LHCN-M2 (cell line): ENCODE measurements at places on chromosomes 4 and X. TPM values are rescaled to one million over a fixed set of nuclear protein-coding genes. Genes with fewer than 3 reads are reported as not detected.

PNMA6F gene
- not detected in 2 replicates for total RNA-seq

GAGE13 gene
- not detected in 2 replicates for total RNA-seq

FAM241A gene
- 1.2 and 1.5 TPM in 2 replicates for total RNA-seq

DNA sequence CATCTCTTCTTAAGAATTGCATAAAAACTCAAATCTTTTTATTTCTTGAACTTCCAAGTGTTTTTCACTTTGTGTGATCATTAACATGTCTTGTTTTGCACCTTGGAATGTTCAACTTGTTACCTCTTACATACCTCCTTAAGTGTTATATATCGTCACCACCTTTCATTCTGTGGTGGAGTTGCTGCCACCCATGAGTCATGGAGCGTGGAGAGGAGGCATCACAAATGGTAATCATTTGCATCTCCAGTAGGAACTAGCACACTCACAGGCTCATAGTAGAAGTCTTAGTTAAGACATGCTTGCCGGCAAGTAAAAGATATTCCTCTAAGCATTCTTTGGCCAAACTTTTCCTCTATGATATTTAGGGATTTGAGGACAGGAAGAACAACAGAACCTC, 67.0 kb upstream of the VCX start:
- DNase-seq = no peak

DNA sequence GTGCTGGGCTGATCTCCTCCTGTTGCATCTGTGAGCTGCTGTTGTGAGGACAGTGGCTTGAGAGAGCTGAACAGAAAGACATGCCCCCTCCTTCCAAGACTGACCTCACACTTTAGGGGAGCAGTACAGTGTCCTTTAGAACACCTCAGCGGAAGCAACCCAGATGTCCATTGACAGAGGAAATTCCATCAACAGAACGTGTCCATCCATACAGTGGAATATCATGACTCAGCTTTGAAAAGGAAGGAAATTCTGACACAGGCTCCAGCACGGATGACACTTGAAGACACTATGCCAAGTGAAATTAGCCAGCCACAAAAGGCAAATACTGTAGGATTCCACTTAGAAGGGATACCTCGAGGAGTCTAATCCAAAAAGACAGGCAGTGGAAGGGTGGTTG, 103.5 kb downstream of the GPR143 start:
- DNase-seq = no peak

GRCh38 chr4:8578717-8579116, 1.5 kb upstream of the GPR78 start:
- DNase-seq = no peak

DNA sequence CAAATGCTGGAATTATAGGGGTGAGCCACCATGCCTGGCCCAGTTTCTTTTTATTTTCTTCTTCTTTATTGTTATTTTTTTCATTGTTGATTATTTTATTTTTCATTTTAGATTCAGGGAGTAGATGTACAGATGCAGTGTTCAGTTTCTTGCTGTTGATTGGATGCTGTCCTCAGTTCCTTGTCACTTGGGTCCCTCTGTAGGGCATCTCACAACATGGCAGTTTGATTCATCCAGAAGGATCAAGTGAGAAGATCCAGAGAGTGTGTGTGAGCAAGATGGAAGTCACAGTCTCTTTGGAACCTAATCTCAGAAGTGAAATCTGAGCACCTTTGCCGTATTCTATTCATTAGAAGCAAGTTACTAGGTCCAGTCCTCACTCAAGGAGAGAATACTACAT, 20.9 kb downstream of the HMGB3 start:
- DNase-seq = no peak

DNA sequence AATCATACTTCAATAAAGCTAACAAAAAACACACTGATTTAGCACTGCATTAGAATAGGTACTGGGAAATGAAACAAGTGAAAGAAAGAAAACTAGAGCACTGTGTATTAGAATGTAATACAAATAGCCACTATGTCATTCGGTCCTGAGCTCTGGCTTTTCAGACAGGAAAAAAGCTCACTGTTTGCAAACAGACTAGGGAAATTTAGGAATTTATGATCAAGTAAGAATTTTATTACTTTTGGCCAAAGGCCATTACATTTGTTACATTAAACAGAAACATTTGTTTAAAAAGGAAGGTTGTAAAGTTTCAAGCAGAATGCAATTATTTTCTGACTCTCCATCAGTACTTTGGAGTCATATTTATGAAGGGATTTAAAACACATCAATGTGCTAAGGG, 68.7 kb downstream of the KLHL8 start:
- DNase-seq = no peak

DNA sequence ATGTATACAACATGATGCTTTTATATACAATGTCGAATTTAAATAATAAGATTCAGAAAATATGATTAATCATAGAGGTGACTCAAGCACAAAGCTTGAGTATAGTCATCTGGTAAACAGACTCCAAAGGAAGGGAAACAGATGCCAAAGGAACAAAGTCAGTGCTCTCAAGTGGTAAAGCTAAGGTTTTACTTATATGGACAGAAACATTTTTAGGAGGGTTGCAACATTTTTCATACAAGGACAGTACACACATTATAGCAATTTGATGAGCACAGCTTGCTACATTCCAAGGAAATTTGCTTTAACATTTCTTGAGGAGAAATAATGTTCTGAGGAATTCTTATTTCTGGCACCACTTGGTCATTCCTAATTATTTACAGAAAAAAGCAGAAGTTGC, 333.4 kb upstream of the AADAT start:
- peak; percentile 13 for DNase-seq

- DNase-seq = no peak
Observed at GRCh38 chr4:145824463-145824862, 114.2 kb downstream of the ZNF827 start.

GRCh38 chr4:106041294-106042002, 146.2 kb downstream of the NPNT start:
- DNase-seq = no peak

DNA sequence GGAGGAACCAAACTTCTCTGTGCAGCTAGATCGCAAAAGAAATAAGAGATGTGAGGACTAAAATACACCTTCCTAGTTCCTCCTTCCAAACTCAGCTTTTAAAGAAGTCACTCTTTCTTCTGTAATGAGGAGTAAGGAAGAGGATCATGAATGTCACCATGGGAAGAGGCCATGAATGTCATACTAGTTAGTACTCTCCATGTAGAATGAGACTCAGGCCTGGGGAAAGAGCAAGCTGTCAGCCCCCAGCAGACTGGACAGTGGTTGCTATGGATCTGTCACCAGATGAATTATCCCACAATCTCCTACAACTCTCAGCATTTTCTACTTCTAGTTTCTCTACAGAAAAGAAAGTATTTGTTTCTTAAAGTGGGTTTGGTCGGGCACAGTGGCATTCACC, 57.1 kb upstream of the PRDM8 start:
- DNase-seq = no peak

- no peak for DNase-seq
Observed at GRCh38 chr4:3254302-3255131, 5.6 kb downstream of the MSANTD1 start.
